ENCODE measurements at places on chromosomes 6 and 20.

- DNase-seq: no peak
Observed at GRCh38 chr6:150691463-150691862, 91.8 kb downstream of the PLEKHG1 start.

DNA sequence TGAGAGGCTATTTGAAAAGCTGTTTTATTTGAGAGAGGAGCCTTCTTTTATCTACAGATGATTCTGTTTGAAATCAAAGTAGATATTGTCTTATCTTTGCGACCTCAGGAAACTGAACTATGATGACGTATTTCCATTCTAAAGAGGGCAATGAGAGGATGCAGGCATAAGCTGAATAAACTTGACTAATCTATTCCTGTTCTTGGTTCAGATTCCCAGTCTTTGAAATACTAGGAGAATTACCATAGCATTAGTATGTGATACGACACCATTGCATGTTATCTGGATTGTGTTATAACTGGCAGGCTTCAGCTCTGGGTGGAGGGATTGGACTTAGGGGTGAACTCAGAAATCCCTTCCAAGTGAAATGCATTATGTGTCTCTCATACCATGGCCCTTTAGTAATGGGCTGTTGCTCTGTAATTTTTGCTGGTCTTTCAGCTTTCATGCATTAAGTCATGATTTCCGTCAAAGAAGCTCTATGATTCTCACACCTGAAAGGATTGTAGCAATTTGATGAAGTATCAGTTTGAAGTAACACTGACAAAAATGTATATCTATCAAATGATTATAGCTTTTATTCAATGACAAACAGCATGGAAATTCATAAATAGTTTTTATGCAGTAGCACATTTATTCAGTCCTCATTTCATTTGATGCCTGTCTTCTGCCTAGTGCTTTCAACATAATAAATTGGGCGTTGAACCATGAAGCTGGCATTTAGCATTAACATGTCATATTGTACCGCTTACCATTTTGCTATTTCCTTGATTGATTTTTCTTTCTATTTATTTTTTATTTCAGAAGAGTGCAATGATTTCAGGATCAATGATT, 138.4 kb upstream of the SPACA1 start:
- DNase-seq: no peak

DNA sequence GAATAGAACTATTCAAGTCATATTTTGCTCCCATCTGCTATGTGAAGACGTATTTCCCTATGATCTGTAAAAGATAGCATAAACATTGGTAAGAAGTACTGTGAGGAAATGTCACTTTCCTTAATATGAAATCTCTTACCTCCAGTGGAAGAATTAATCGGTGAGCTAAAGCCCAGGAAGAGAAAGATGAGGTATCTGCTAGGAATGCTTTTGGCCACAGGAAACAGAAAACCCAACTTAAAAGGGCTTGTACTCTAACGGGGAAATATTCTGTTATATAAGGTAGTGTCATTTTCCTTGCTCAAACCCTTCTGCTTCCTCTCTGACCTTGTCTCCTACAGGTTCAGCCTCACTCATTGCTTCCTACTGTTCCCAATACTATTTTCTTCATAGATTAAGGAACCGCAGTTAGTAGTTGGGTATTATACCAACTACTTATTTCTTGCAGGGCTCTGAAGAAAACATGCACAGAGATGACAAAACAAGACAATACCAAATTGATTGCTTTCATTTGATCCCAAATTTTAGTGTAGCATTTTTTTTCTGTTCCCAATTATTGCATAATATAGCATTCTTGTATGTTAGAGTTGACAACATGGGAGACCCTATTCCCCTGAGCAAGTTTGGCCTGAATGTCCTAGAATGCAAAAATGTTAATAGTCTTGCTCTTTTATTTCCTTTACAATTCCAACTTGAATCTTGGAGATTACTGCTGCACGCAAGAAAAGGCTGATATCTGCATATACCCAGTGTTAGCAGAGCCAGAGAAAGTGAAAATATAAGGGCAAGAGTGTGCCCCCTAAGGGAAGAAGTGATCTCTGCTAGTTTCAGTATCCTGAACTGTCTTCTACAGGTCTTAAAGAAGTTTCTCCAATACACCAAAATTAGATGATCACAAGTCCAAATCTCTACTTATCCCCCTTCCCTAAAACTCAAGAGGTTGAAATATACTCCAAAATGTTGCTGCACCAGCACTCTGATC, 65.3 kb downstream of the AFG1L start:
- no peak for DNase-seq

DNA sequence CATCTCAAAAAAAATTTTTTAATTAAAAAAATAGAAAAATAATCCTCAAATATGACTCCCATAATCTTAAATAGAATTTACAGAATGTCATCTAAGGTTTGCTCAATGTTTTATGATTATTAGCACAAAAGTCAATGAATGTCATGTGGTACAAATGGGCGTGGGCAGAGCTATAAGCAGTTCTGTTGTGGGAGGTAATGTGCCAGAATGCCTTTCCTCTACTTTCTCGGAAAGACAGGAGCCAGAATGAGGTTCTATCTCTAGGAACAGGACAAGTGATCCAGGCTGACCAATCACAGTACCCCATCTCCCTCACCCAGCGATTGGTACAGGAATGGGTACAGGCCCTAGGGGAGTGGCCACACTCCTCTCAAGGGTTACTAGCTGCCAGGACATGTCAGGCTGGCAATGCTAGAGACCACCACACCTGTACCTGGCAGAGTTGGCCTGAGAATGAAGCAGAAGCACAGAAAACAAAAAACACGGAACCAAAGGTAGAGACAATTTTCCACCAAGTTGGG, 15.1 kb downstream of the RALGAPA2 start:
- no peak for DNase-seq

GRCh38 chr6:160275511-160276003, 16.9 kb upstream of the SLC22A2 start:
- no peak for DNase-seq

DNA sequence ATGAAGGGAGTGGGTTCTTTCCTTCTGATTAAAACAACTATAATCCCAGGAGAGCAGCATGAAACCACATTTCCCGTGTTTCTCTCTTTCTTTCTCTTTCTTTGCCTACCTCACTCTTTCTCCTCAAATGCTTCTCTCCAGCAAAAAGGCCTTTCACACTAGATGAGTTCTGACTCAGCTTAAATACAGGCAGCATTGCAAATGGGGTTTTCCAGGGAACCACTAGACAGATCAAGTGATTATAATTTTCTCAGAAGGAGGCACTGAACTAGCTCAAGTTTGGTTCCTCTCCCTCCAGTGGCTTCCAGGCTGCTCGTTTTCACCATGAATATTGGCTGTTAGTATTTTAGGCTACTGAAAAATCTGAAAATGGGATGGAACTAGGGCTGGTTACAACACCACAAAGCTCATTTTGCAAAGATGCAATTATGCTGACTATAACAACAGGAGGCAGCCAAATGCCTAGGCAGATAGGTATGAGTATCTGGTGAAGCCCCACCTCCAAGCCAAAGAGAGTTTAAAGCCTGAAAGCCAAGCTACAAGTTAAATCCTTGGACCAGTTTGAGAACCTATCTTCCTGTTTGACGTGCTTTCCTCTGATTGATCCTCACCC, 260.0 kb downstream of the MMUT start:
- no peak for DNase-seq

DNA sequence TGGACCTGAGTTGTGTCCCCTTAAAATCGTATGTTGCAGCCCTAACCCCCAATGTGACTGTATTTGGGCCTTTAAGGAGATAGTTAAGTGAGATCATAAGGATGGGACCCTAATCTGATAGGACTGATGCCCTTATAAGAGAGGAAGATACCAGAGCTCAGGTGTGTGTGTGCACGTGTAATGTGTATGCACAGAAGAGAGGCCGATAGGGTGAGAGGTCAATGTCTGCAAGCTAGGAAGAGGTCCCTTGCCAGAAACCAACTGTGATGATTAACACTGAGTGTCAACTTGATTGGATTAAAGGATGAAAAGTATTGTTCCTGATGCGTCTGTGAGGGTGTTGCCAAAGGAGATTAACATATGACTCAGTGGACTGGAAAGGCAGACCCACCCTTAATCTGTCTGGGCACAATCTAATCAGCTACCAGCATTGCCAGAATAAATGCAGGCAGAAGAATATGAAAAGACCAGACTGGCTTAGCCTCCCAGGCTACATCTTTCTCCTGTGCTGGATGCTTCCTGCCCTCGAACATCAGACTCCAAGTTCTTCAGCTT, 299.8 kb downstream of the LRFN2 start:
- no peak for DNase-seq

DNA sequence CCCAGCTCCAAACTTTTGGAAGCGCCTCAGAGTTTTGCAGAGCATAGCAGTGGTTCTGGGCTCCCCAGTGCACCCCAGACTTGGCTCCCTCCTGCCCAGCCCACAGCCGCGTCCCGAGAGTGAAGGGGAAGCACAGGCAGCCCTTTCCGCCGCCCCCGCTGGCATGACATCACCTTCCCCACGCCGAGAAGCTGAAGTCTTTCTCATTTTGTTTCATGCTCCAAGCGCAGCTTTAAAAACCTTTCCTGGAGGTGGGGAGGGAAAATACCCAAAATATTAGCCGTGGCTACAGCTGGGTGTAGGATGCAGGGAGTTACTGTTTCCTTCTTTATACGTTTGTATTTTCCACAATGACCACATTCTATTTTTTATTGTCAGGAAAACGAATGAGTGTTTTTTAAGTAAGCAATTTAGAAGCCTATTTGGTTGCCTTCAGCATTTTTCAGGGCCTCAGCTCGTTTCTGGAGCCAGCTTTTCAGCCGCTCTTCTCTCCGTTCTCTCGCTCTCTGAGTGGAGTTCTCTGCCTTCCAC, 72.9 kb downstream of the SNX5 start:
- DNase-seq: peak; percentile 87

- DNase-seq: no peak
Observed at GRCh38 chr20:48568520-48568919, 259.3 kb downstream of the PREX1 start.

- no peak for DNase-seq
Observed at GRCh38 chr6:134619077-134619476, 301.2 kb upstream of the SGK1 start.

DNA sequence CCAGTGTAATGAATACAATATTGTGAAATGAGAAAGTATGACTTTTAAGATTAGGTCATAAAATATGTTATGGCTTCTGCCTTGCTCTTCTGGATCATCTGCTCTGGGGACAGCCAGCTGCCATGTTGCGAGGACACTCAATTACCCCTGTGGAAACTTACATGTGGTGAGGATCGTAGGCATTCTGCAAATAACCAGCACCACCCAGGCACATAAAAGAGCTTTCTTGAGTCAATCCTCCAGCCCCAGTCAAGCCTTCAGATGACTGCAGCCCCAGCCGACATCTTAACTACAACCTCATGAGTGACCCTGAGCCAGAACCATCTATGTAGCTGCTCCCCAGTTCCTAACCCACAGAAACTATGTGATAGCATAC, 4.5 kb upstream of the RBCK1 start:
- DNase-seq: no peak

DNA sequence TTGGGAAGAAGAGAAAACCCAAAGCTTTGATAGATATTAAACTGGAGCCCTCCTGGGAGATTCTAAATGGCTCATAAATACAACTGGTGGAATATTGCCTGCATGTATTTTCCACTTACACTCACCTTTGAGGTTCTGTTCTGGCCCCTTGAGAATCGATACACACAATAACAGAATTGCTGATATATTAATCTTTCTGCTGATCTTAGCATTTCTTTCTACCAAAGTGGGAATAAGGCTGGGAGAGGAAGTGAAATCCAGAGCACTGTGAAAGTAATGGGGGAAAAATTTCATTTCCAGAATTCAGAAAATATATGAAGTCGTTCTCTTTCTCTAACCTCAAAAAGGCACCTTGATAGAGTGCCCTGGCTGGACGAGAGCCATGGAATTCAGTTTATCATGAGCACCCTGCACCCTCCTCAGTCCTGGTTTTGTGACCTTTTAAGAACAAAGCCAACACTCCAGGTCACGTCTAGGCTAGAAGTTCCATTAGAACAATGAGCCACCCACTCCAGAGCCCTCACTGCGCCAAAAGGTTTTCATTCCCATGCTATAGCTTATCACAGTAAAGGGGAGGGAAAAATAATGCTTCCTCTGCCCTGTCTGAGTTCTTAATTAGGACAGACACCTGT, 244.5 kb downstream of the CD83 start:
- DNase-seq: no peak

DNA sequence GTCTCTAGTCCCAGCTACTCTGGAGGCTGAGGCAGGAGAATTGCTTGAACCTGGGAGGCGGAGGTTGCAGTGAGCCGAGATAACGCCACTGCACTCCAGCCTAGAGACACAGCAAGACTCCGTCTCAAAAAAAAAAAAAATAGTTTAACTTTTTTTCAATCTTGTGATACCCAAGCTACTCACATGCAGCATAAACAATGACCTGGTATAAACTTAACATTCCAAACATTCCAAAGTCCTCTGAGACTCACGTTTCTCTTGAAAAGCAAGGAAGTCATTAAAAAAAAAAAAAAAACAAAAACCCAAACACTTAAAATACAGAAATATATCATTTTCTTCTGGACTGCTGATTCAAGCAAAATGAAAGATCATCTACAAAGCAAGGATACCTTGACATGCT, 14.3 kb downstream of the CRNKL1 start:
- DNase-seq: no peak

GRCh38 chr20:54623991-54624569, 148.7 kb downstream of the DOK5 start:
- no peak for DNase-seq

GRCh38 chr6:53241938-53242337, 93.3 kb upstream of the GCM1 start:
- peak; percentile 30 for DNase-seq

DNA sequence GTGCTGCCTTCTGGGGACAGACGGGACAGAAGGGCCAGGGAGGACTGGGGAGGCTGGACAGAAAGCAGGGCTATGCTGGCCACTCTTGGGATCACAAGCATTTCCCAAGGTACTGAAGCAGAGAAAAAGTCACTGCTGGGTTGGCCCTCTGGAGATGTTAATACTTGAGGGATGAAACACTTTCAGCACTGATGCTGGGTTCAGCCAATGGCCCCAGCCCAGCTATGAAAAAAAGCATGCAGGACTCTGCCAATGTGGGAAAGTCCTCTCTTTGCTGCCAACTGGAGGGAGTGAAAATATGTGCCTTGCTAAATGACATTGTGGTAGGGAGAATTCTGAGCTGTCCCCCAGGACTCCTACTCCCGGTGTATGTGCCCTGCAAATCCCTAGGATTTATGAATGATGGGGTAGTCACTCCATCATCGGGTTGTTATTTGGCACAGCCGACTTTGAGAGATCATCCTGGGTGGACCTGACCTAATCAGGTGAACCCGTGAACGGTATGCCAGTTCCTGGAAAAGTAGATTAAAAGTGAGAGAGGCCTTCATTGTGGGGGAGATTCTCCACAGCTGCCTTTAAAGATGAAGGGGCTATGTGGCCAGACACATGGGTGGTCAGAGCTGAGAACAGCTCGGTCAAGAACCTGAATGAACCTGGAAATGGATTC, 119.9 kb upstream of the TRAF3IP2 start:
- peak; percentile 62 for DNase-seq

GRCh38 chr6:18053555-18054445, 66.4 kb upstream of the KIF13A start:
- DNase-seq: no peak

- no peak for DNase-seq
Observed at GRCh38 chr20:17227219-17227575, 357 bp downstream of the PCSK2 start.
